ENCODE measurements at places on chromosomes 11 and 22.
A peak's percentile ranks its signal among the peaks of the same experiment; 100 is the strongest.

- DNase-seq, result no peak
Observed at GRCh38 chr22:17966403-17966717, 58.0 kb downstream of the MICAL3 start.

- DNase-seq, result peak; percentile 31
Observed at GRCh38 chr11:80815752-80816453, 1375.1 kb upstream of the TENM4 start.

DNA sequence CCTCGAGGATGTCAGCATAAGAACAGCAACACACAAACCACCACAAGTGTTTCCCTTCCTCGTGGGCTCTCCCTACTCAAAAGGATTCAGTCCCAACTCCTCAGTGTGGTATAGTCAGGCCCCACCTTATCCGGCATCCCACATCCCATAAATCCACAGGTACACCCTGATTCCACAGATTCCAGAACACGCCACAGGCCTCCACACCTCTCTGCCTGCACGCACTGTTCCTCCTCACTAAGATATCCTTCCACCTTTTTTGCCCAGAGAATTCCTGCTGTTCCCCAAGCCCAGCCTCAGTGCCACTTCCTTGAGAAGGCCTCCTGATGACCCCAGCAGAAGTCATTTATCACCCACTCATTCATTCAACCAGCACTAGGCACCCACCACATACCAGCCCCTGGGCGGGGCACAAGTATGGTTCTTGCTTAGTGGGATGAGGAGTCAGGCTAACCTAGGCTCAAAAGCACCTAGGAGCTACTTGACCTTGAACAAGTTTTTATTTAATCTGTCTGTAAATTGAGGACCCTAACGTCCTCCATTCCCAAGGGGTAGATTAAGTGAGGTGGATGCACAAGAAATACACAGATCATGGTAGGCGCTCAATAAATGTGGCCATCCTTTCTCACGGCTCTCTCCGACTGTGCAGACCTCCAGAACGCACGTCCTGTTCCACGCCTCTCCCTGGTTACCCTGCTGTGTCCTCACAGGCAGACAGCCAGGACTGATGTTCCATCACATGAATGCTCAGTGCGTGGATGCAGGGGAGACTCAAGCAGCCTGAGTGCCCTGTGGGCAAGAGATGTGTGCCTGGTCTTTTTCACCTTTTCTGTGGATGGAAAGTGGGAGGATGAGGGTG lies 2.1 kb upstream of the KCNJ4 start:
- no peak for DNase-seq

GRCh38 chr11:104765401-104766095 lies 132.7 kb downstream of the CASP12 start:
- DNase-seq, result no peak

All from M059J (cell line).